ENCODE measurements at places on chromosomes 2 and 18.

DNA sequence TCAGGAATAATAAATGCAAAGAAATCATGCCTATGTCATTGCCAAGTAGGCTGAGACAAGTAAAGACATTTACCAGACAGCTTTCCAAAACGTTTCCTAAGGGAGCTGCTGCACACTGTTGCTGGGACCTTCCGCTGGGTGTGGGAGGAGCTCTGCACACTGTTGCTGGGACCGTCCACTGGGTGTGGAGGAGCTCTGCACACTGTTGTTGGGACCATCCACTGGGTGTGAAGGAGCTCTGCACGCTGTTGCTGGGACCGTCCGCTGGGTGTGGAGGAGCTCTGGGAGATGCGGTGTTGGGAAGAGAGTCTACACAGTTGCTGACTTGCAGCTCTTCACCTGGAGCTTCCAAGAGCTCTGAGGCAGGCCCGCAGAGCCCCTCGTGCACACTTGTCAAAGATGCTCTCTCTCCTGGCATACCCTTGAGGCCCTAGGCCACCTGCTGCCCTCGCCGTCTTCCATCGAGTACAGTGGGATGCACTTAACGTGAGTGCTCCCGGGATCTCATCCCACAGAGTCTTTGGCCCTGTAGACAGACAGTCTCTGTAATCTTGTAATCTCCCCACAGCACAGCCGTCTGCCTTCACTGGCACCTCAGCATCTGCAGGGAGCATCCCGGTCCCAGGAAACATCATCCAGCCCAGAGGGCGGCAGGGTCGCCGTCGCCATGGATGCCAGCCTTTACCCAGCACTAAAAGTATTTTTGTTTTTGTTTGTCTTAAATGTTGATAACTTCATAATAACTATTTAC, 51.4 kb downstream of the TRAPPC12 start:
- no peak for DNase-seq

- no peak for DNase-seq
Observed at GRCh38 chr2:17643031-17643615, 102.6 kb downstream of the VSNL1 start.

- no peak for DNase-seq
Observed at GRCh38 chr2:222423632-222424275, 589 bp upstream of the SGPP2 start.

- no peak for DNase-seq
Observed at GRCh38 chr2:119958670-119959268, 54.1 kb upstream of the EPB41L5 start.

GRCh38 chr2:197889041-197889440, 84.6 kb downstream of the PLCL1 start:
- DNase-seq: no peak

DNA sequence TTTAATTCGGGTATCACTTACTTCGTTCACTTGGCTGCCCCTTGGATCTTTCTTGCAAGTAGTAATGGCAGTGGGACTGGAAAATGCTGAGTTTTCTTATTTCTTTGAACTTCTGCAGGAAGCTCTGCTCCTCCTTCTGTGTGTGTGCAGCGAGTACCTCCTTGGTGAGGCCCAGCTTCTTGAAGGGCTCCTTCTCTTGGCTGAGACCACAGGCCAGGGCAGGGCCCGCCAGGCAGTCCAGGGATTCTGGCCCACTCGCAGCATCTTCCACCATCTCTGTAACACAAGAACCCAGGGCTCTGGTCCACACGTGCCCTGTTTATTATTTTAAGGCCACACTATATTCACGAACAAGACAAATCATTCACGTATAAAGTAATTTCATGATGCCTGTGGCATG, 15.8 kb upstream of the HES6 start:
- DNase-seq: no peak

DNA sequence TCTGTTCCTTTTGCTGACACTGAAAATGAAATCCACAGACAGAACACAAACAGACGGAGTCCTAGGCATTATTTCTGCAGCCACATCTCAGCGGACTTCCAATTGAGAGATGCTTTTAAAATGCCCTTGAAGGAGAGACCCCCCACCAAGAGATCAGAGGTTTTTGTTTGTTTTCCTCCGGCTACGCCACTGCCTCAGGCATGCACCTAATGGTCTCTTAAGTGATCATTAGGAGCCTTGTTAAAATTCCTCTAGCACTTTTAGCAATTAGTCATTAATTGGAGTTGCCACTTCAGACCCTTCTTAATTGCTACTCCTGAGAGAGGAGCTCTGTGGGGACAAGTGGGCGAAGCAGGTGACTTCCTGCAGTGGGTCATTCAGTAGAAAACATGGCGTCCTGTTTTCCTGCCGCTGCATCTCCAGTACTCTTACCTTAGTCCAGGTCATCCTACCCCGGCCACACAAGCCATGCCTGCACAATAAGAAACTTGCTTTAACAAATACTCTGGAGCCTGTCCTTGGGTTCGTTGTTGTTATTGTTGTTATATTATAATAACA, 257.7 kb upstream of the CHAC2 start:
- DNase-seq: no peak

GRCh38 chr2:52537588-52537987, 1230.0 kb upstream of the CHAC2 start:
- no peak for DNase-seq

- no peak for DNase-seq
Observed at GRCh38 chr2:148832637-148833036, 42.4 kb upstream of the KIF5C start.

DNA sequence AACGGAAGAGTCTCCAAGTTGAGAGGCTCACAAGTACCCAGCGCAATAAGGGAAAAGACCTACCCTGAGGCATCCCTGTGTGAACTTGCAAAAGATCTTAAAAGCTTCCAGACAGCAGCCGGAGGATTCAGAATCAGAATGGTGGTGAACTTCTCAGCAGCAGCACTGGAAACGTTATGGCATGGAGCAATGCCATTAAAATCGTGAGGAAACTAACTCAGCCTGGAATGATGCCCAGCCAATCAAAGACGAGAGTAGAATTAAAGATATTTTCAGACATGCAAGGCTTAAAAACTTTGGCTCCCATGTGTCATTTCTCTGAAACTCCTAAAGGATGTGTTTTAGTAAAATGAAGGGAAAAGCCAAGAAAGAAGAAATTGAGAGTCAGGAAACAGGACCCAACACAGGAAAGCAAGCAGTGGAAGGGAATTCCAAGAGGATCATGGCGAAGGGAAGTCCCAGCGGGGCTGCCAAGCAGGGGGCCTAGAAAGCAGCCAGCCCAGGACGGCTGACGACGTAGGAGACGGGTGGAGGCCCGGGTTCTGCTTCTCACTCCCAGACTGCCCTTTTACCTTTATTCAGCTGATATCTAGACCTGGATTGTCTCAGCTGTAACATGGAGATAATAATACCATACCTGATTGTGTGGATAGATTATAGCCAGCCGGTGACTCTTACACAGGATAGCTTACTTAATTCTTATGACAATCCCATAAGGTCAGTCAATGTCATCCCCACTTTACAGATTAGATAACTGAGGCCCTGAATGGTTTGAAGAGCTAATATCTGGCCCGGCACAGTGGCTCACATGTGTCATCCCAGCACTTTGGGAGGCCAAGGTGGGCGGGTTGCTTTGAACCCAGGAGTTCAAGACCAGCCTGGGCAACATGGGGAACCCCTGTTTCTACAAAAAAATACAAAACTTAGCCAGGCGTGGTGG, 92.8 kb downstream of the ASAP2 start:
- no peak for DNase-seq

DNA sequence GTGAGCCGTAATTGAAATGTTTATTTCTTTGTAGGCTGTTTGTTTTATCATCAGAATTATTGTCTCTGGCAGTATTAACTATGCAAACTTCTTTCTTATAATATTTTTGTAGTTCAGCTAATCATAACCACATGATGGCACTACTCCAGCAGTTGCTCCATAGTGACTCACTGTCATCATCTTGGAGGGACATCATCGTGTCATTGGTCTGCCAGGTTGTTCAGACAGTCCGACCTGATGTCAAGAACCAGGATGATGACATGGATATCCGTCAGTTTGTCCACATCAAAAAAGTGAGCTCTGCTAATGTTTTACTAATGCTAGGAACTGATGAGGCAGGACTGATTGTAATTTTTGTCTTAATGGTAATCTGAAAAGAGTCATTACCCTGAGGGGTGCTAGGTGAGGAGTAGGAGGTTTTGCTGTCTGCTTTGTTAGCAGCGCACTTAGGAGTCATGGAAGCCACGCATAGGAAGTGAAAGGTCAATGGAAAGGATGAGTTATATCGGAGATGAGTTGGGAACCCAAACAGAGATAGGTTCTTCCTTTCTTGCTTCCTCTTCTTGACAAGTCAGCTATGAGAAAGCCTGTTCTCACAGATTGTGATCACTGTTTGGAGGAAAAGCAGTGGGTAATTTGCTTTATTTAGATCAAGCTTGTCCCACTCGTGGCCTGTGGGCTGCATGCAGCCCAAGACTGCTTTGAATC, 49.2 kb downstream of the PIKFYVE start:
- no peak for DNase-seq

DNA sequence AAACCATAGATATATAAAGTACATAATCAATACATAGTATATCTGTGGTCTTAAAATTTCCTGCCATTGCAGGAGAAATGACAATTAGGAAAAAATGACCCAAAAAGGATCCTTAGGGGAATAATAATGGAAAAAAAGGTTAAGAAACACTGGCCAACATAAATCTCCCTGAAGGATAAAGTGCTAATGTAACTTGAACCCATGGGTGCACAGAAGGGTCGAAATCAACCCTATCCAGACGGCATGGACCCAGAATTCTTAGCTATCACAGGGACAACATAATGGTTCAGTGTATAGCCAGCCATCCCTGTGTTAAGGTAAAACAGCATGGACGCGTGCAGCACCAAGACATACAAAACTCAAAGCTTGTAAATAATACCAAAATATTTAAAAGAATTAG, 150.8 kb downstream of the DYM start:
- no peak for DNase-seq

DNA sequence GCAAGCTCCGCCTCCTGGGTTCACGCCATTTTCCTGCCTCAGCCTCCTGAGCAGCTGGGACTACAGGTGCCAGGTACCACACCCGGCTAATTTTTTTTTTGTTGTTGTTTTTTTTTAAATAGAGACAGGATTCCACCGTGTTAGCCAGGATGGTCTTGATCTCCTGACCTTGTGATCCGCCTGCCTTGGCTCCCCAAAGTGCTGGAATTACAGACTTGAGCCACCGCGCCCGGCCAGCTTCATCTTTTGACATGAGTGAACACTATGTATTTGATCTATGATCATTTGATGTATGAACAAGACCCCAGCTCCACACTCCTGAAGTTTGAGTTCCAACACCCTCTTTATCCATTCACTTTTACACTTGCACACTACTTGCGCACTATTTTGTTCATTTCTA, 43.4 kb upstream of the LPIN2 start:
- DNase-seq: no peak

DNA sequence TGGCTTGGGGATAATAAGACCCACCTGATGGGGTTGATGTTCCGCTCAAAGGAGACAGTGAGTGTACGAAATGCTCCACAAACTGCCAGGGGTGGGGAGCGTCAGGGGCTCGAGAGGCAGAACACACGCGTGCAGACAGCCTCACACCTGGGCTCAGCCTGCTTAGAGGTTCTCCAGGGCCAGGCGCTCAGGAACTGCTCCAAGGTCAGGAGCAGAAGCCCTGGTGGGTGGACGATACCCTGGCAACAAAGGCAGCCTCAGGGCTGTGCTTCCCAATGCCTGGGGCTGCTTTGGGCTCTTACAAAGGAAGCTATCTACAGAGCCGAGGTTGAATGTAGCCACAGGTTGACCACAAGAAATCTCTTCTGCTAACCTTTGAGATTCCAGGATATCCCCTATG, 114.4 kb downstream of the CLIP4 start:
- DNase-seq: no peak

DNA sequence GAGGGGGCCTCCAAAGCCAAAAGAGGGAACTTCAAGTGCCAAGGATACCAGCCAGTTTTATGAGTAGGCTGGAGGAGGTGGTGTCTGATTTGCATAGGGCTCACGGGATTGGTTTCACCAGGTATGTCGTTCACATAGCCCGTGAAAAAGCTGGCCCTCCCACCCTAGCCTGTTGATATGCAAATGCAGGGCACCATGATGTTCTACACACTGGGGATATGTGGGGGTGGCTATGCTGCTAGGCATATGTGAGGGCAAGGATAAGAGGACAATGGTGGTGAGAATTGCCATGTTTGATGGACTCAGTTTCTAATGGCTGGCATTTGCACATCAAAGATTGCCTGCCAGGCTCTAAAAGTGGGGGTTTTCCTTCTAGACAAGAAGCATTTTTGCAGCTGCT, 378.6 kb downstream of the DPP10 start:
- DNase-seq: no peak

GRCh38 chr2:129281791-129282530, 697.5 kb upstream of the RAB6C start:
- no peak for DNase-seq

GRCh38 chr2:203718087-203718486, 11.6 kb downstream of the CD28 start:
- no peak for DNase-seq

DNA sequence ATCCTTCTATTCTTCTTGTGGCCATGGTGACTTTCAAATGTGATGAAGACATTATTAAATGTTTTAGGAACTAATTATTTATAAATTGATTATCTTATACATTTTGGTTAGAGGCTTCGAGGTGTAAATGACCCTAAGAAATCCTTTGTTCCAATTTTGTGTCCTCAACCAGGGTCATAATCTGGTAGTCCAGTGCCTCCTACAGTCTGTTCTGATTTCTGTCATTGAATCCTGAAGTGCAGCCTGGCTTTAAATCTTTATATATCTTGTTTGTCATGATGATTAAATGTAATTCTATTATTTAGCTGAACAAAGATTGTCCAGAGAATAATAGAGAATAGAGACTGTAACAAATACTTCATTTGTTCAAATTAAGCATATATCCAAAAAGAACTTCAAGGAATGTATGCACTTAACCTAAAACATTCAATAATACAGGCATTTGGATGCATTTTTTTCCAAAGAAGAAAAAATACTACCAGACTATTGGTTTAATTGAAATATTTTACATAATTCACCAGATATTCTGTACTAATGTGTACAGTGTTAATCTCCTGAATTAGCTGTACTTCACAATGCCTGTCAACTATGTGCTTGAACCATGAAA, 89.8 kb downstream of the PRPF40A start:
- DNase-seq: no peak

DNA sequence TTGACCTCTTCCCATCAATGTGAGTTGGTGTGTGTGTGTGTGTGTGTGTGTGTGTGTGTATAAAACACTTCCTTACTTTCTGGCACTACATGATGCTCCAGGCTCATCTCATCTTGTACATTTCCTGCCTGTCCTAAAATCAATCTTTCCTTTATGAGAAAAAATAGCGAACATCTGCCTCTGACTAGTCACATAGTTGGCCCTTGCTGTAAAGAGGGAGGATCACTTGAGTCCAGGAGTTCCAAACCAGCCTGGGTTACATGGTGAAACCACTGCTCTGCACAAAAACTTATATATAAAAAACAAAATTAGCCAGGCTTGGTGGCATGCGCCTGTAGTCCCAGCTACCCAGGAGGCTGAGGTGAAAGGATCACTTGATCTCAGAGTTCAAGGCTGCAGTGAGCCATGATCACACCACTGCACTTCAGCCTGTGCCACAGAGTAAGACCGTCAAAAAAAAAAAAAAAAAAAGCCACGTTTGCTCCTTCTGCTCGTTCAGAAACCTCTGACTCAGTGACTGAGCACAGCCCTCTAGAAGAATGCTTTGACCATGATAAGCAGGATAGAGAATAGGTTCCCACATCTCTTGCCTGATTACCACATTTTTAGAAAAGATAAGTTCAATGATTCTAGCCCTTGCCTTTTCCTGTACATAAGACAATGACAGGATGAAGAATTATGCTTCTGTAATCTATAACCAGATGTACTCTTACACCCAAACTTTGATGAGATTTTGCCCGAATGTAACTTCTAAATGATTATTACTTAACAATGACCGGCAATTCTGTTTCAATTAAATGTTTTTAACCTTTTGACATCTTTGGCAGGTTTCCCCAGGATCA, 45.2 kb upstream of the ST3GAL5 start:
- DNase-seq: no peak

Measured in hippocampal formation (tissue), 2 donors.